ENCODE measurements at places on chromosomes 7 and 10.

GRCh38 chr7:44326261-44327125 lies 1.1 kb upstream of the CAMK2B start:
- DNase-seq: no peak

- no peak for DNase-seq
Observed at GRCh38 chr10:132277311-132277741, 30.4 kb downstream of the STK32C start.

- no peak for DNase-seq
Observed at GRCh38 chr10:67550838-67551402, 145.1 kb downstream of the CTNNA3 start.

- no peak for DNase-seq
Observed at GRCh38 chr7:122306320-122307227, 2.0 kb upstream of the FEZF1 start.

DNA sequence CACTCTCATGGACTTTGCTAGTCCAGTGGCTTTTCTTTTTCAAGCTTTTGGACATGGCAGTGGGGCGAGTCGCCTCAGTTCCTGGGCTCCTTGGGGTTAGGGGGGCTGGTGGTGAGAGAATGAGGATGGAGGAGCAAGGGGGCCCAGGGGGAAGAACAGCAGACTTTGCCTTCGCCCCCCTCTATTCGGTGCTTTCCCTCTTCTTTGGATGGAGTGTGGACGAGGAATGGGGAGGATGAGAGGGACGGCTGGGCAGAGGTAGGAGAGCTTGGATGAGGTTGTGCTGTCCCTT lies 255 bp downstream of the MAGI2 start:
- DNase-seq: no peak

GRCh38 chr7:97026715-97027426 lies 2.2 kb upstream of the DLX5 start:
- no peak for DNase-seq

DNA sequence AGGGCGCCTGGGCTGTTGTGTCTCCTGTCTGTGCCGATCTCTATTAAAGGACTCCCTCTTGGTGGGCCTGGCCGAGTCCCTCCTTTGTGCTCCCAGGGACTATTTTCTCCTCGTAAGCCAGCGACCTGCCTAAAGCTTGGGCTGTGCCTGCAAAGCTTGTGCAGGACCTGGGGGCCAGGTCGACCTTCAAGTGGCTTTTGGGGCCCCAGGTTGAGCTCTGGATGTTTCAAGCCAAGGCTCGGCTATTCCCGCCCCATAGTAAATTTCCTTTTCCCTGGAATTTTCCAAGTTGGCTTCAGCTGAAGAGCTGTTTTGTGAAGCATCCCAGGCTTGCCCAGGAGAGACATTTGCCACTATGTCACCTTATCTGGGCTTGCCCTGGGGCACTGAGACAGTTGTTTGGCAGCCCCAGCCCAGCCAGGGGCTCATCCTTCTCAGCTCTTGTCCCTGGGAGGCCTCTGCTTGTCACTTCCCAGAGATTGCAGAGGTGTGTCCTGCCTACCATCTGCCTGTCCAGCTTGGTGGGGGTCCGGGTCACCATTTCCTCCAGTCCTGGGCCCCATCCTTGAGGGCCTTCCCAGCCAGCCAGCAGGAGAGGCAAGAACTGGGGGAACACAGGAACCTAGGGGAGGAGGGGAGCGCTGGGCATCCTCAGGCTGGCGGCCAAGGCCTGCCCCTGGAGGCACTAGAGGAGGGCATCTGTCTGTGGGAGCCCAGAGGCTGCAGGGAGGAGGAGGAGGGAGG lies 20.2 kb downstream of the ZMIZ2 start:
- no peak for DNase-seq

DNA sequence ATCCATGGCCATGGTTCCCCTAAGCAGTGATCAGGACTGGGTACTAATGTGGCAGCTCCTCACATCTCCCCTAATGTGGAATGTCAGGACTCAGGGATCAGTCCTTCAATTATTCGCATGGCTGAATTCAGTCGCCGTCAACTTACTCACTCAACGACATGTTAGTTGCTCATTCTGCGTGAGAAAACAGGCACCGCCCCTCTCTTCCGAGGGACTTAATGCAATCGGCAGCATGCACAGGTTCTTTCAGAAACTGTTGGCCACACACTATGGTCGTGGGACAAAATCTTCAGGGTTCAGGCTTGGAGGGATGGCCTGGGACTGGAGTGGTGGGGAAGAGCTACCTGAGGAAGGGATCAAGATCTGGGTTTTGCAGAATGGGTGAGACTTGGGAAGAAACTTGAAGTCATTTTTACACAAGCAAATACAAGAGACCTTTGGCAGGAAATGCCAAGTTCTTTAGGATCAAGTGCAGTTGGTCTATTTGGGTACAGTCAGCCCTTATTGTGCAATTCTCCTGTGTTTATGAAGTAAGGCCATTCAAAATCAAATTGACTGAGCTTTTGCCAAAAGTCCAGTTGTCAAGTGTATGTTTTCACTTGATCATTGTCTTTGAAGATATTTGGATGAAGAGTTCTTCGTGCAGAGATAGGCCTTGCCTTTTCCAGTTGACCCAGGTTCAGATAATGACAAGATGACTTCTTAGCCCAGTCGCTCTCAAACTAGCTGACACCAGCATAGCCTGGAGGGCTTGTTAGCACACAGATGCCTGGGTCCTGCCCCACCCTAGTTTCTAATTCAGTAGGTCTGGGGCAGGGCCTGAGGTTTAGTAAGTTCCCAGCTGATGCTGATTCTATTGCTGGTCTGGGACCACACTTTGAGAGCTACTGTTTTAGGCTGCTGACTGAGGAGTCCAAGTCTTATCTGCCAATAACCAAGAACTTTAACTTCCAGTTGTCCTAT lies 48.5 kb downstream of the LRRC18 start:
- no peak for DNase-seq

DNA sequence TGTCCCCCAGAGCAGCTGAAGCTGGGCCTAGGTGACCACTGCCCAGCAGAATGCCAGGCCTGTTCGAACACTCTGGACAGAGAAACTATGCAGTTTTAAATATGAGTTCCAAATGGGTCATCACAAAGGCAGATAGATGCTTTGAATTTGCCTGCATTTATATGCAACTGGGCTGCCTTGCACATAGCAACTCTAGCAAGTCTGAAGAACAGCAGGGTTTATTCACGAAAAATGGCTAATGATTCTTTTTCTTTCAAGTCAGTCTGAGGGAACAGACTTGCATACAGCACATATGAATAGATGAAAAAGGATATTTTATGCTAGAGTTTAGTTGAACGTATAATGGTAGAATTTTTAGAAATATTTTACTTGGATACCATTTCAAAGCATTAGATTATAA lies 68.5 kb downstream of the SLC35B4 start:
- DNase-seq: no peak

GRCh38 chr10:13115832-13116803 lies 16.2 kb downstream of the OPTN start:
- no peak for DNase-seq

DNA sequence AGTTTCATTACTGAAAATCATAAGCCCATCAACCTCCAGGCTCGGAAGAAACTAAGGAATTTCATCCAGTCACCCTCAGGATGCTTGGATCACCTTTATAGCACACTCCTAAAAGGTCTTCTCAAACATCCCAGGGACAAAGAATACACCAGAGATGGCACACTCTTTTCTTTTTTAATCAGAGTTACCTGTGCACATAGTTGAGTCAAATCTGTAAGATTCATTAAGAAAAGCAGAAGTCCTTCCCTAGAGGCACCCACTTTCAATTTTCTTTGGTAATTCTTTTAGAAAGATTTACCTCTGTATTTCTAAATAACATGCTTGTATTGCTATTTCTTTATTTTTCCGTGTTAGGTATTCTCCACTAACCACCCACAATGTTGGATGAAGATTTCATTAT lies 50.6 kb upstream of the IL6 start:
- no peak for DNase-seq

DNA sequence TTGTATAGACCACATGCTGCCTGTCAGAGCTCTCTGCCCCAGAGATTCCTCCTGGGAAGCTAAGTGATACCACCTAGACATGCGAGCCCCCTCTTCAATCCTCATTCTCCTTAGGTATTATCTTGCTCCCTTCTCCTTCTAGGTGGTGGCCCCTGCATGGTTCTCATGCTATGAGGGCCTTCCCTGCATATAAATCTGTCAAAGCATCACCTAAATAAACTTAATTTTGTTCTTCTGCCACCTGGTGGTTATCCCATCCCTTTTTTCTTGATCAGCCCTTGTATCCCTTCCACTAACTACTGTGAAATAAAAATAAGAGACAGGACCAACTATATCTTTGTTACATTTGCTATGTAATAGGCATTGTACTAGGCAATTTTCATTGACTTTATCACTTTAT lies 242.1 kb downstream of the CDC14C start:
- no peak for DNase-seq

GRCh38 chr7:47782792-47783191 lies 165.5 kb downstream of the PKD1L1 start:
- no peak for DNase-seq

GRCh38 chr10:132194726-132195125 lies 8.0 kb downstream of the DPYSL4 start:
- no peak for DNase-seq

- peak; percentile 58 for DNase-seq
Observed at GRCh38 chr7:151110941-151111645, 24.8 kb downstream of the AGAP3 start.

DNA sequence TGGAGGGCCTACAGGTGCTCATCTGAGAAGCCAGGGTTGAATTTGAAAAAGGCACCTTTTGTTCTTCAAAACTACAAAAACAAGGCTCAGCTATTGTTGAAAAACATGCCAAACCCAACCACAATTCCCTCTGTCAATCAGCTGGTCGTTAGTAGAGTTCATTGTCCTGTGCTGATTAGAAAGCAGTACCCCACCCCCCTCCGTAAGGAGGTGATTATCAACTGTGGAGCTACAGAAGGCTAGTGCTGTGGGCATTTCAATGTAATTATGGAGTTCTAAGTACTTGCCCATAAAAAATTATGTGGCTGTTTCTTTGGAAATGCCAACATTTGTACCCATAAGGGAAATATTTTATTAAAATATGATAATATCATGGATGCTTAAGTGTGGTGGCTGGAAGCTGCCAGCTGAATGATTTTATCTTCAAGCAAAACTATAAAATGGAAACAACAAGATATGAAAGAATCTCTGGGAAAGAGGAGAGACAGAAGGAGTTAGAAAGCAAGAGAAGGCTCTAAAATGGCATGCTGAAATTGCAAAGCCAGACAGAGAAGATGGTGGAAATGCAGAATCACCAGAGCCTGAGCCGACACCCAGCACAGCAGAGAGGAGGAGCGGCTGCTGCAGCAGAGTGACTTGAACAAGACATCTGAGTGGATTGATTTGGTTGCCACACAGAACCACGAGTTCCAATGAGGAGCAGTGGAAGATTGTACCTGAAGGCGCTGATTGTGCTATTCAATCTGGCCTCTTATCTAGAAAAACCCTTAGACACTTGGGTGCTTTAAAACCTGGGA lies 179.5 kb upstream of the LRGUK start:
- no peak for DNase-seq
